ENCODE measurements at places on chromosomes 16 and 17. TPM values are rescaled to one million over a fixed set of nuclear protein-coding genes. Genes with fewer than 3 reads are reported as not detected.

DNA sequence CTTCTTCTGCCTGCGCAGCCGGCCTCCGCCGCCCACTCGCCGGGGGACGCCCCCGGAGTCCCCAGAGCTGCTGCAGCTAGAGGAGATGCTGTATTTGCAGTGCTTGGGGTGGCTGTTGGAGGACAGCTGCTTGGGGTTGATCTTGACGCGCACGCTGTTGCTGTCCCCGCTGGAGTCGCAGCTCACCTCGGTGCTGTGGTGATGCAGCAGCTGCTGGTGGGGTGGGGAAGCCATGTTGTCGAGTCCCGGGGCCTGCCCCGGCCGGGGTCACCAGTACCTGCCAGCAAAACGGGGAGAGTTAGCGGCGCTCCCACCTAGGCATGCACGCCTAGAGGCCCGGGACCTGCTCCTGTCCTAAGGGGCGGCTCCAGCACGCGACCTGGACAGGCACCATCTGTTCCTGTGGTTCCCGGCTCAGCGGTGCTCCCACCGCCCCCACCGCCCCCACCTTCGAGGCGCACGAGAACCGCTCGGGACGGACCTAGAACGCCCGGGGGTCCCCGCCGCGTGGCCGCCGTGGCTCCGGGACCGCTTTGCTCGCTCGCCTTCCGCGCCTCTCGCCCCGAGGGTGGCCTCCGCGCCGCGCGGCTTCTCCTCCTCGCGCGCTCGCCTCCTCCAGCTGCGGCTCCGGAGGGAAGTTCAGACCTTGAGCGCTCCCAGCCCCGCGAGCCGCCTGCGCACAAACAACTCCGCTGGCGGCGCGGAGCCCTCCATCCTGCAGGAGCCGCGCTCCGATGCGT, 863 bp downstream of the ADCY9 start:
- DNase-seq, result no peak

DNA sequence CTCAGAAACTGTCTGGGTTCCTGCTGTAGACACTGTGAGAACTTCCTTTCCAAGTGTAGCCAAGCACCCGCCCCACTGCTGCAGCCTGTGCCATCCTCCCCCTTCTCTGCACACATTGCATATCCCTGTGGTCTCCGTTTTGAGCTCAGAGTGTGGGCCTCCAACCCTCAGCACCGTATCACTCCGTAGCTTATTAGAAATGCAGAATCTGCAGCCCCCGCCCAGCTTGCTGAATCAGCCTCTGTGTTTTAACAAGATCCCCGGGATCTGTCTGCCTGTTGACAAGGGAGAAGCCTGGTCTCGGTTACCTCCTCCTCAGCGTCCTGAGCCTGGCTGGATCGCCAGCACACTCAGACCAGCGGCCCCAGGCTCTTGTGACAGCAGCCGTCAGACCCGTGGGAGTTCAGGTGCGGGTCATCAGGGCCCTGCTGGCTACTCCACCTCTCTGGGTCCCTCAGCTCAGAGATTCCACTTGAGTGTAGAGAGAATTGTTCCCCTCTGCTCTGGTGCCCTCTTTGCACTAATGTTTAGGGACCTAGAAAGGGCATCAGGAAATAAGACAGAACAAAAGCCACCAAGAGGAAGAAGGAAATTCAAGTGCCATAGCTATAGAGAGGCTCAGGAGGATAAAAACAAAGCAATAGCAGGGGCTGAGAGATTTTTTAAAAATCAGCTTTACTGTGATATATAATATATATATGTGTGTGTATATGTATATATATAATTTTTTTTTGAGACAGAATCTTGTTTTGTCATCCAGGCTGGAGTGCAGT, 92.3 kb downstream of the PITPNC1 start:
- DNase-seq, result peak; percentile 87

DNA sequence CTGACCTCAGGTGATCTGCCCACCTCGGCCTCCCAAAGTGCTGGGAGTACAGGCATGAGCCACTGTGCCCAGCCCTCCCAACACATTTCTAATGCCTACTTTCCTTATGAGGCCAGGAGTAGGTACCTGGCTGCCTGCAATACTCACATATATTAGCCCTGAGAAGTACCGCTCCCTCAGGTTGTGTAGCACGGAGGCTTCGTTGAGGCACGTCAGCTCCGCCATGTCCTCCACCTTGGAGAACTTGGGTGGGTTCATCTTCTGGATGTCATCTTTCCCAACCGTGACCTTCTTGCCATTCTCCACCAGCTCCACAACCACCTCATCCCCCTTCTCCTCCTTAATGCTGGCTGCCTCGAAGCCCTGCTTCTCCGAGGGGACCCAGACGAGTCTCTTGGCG, 19.1 kb downstream of the MYH11 start:
- no peak for DNase-seq

HS3ST3B1 gene
- not detected for total RNA-seq

ZG16 gene
- total RNA-seq, result 0.23 TPM

DNA sequence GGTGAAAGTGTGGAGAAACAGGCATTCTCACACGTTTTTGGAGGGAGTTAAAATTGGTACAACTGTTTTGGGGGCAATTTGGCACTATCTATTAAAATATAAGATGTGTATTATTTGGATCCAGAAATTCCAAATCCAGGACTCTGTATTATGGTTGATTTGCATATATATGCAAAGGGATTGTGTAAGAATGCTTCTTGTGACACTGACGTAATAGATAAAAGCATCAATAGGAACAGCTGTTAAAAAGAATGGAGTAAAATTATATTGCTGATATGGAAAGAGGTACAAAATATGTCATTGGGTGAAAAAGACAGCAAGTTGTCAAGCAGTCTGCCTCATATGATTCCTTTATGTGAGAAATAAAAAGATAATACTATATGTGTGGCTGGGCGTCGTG, 17.3 kb downstream of the FA2H start:
- DNase-seq, result no peak

KIF2B gene
- total RNA-seq, result not detected

- DNase-seq, result peak; percentile 44
Observed at GRCh38 chr16:89093602-89094251, at the start of gene ACSF3. Gene ACSF3 (plus strand): TSS chr16:89093852. CDS start chr16:89100682, 6,830 bp downstream.

DOC2A gene
- total RNA-seq, result not detected

GRCh38 chr16:85284141-85284817, 172.0 kb upstream of the CIBAR2 start:
- DNase-seq, result no peak

DNA sequence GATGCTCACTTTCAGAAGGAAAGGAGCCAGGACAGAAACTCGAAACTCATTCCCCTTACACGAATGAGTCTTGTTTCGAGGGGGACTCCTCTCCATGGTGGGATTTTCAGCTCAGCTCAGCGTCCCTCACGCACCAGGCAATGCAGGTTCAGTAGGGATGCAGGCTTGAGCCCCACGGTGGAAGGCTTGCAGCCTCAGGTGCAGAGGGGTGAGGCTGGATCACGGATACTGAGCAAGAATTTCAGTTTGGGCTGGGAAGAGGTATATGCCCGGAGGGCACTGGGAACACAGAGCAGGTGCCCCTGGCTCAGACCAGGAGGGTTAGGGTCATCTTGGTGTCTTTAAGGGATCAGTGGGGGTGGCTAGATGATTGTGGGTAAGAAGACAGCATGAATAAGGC, 344.9 kb upstream of the TNRC6C start:
- no peak for DNase-seq

- DNase-seq, result peak; percentile 62
Observed at GRCh38 chr16:1188432-1189189, 35.7 kb downstream of the CACNA1H start.

DNA sequence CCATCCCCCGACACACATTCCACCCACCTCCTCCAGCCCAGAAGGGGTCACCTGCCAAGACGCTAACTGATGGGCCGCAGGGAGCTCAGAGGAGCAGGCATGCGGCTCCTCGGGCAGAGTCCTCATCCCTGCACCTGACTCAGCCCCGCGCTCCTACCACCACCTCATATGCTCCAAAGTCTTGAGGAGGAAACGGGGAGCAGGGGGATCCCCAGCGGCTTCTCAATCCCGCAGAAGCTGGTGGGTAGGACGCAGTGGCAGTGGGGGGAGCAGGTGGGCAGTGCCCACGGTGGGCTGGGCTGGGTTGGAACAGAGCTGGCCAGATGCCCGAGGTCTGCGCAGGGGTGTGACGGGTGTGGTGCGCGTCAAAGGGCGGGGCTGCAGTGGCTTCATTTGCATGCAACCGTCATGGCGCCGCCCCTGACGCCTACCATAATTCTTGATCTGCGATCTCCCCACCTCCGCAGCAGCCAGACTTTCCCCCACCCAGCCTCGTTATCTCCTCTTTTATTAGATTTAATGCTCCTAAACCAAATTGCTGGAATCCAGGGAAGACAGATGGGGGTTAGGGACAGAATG, 39.0 kb upstream of the EMP2 start:
- peak; percentile 35 for DNase-seq

DNA sequence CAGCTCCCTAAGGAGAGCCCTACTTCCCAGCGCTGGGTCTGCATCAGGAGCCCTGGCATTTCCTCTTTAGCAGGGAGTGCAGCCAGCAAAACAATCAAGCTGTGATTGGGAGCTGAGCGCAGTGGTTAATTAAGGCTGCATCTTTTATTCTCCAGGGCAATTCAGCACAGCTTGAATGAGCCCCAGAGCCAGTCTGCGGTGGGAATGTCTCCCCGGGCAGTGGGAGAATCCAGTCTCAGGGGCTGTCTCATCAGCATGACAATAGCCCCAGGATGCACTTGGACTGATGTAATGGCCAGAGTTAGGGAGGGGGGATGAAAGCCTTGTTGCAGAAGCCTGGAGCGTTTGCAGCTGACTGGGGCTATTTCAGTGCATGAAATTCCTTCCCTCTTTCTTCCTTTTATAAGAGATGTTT, 292.6 kb upstream of the SOX9 start:
- no peak for DNase-seq

- DNase-seq, result no peak
Observed at GRCh38 chr16:67216612-67217490, 10.1 kb upstream of the TMEM208 start.

DNA sequence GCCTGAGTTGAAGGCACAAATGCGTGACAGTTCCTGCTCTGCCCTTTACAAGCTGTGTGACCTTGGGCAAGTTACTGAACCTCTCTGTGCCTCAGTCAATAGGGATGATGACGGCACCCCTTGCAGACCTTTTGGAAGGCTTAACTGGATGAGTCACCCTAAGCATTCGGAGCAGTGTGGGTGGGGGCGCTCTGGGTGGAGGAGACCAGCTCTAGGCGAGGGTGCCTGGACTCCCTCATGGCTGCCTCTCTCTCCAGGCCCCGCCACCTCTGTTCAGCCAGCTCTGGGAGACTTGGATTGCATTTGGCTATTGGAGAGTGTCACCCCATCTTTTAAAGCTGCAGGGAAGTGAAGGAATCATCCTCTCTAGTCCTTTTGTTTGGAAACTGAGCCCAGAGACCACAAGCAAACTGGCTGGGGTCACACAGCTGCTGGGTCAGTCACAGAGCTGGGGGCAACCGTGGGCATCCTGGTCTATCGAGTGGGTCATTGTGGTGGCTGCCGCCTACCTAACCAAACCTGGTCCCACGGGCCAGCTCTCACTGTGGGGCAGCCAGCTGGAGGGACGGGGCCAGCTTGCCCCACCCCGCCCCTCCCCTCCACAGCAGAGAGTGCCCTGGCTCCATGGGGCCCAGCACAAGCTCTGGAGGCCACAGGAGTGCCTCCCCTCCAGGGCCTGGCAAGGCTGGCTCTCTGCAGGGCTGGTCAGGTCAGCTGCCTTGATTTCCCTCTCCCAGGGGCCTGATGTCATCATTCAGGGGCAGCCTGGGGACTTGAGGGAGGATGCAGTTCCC, 20.2 kb upstream of the GSE1 start:
- no peak for DNase-seq

GJD3 gene
- total RNA-seq, result not detected

PRAC1 gene
- not detected for total RNA-seq

GRCh38 chr17:6893382-6894205, 62.1 kb upstream of the TEKT1 start:
- DNase-seq, result no peak

CPNE7 gene
- total RNA-seq, result 16.5 TPM

- no peak for DNase-seq
Observed at GRCh38 chr16:72044296-72044695, 10.0 kb upstream of the HP start.

- DNase-seq, result no peak
Observed at GRCh38 chr17:29010586-29010985, 4.8 kb upstream of the SEZ6 start.

- no peak for DNase-seq
Observed at GRCh38 chr16:57146735-57147134, 39.1 kb downstream of the PSME3IP1 start.

DNA sequence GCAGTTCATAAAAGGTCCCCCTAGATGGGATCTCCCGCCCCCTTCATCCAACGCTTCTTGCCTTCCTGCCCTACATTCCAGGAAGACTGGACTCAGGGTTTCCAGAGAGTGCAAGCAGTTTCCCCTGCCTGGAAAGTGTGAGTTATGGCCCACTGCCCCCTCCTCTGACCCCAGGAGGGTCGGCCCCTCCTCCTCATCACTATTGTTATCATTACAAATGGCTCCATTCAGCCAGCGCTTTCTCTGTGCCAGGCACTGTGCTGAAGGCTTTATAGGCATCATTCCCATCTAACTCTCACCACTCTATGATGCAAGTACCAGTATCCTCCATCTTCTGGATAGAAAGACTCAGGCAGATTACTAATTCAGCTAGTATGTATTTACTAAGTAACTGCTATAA, 90.7 kb downstream of the USP31 start:
- DNase-seq, result no peak

MRPL27 gene
- 120 TPM for total RNA-seq

SP6 gene
- total RNA-seq, result 11.2 TPM

ZSWIM7 gene
- 20.3 TPM for total RNA-seq

KRTAP9-8 gene
- not detected for total RNA-seq

MSLN gene
- total RNA-seq, result 3.9 TPM

- peak; percentile 22 for DNase-seq
Observed at GRCh38 chr16:11474617-11475291, 112.0 kb downstream of the LITAF start.

DNA sequence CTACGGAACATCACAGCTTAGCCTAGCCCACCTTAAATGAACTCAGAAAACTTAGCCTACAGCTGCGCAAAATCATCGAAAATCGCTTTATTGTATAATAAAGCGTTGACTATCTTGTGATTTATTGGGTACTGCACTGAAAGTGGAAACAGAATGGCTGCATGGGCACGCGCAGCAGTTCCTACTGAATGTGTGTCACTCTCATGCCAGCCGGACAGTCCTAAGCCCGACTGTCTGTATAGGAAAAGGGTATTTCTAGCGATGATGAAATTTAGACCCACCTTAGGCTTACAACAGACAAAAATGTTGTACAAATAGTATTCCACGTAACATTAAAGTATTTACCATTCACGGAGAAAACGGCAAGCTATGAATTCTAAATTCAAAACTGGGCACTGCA, 9.3 kb downstream of the FBXO31 start:
- no peak for DNase-seq

DNA sequence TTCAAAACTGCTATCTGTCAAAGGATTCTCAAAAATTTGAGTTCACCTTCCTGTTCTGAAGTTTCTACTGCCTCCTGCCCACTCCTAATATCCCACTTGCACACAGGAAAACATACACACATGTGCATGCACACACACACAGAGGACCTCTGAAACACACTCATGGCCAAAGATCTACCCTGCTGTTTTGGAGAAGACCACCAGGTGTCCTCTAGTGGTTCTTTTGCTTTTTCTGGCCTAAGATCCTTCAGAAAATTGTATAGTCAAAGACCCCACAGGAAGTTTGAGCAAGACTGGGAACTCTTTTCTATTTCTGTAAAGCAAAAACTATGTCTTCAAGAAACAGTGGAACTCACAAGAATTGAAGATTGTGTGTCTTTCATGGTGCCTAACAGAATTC, 90.2 kb downstream of the CDH8 start:
- no peak for DNase-seq

- DNase-seq, result no peak
Observed at GRCh38 chr16:52309446-52310416, 237.2 kb downstream of the TOX3 start.

- DNase-seq, result peak; percentile 87
Observed at GRCh38 chr17:78142119-78142861, 3.9 kb upstream of the C17orf99 start.
